ENCODE measurements at places on chromosomes 6 and 20.
A peak's percentile ranks its signal among the peaks of the same experiment; 100 is the strongest.

DNA sequence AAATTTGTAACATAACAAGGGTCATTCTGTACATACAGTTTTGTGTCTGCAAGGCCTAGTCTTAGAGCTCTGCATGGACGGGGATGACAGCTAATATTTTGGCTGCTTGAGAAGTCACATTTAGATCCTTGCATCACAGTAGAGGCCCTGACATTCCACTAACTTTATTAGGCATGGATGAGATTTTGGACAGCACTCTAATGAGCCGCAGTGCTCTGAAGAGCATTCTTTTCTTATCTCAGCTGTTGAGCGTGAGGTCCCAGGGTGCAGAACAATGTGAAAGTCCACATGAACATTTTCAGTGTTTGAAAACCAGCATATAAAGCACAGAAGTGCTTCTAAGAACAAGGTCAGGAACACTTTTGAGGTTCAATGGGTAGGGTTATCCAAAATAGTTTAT is 58.9 kb downstream of the IPCEF1 start:
- no peak for DNase-seq

DNA sequence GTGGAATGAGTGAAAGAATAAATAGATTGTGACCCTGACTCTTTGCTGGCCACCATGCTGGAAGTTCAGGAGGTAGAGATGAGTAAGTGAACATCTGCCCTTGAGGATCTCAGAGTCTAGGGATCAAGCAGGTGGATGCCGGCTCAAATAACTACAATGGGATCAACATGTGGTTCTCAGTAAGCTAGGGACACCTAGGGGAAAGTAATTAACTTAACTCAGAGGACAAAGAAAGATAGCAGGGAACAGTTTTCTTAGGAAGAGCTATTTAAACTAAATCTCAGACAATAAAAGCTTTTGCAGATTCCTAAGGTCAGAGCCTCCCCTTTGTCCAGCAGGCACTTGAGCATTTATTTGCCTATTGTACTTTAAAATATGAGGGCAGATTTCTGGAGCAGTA is 29.1 kb downstream of the SLC13A3 start:
- peak; percentile 78 for DNase-seq

DNA sequence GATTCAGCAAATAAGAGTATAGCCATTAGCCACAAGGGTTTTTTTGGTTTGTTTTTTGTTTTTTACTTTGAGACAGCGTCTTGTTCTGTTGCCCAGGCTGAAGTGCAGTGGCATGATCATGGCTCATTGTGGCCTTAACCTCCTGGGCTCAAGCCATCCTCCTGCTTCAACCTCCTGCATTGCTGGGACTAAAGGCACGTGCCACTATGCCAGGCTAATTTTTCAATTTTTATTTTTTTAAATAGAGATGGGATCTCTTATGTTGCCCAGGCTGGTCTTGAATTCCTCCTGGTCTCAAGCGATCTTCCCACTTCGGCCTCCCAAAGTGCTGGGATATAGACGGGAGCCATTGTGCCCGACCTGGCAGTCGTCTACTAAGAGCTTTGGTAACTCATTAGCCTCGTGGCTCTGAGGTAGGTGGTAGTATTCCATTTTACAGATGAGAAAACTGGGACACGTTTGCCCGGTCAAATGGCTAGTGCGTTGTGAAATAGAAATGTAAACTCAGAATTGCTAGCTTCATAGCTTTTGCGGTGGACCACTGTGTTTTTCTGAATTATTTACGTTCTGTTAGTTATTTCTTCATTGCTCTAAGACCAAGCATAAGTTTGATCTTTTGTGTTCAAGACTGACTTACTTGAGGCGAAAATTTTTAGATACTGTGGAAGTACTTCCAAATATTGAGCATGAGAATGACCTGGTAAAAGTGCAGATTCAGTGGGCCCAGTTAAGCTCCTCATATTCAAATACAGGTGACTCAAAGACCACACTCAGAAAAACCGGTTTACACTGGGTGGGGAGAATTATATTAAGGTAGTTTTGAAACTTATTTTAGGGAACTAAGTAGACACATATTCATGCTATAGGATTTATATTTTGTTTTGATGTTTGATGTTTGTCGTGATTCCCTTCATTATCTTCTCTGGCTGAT is 2.1 kb downstream of the PANK2 start:
- DNase-seq: no peak

GRCh38 chr6:164034602-164035140 is 620.2 kb downstream of the QKI start:
- DNase-seq: no peak

- DNase-seq: no peak
These were observed 30.1 kb upstream of the SCAF8 start for GRCh38 chr6:154703124-154703523.

GRCh38 chr6:105817370-105817769 is 268.8 kb upstream of the PRDM1 start:
- DNase-seq: peak; percentile 28

DNA sequence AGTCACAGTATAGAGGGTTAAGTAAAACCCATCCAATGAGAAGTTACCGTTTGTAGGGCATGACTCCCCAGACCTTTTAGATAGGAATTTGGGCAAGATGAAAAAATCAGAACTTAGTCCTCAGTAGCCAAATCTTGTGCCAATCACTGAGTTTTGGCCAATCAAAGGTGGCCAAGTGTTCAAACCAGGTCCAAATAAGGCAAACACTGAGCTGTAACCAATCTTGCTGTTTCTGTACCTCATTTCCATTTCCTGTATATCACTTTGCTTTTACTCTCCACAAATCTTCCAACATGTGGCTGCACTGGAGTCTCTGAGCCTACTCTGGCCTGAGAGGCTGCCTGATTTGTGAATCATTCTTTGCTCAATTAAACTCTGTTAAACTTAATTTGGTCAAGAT is 81.8 kb upstream of the GPR6 start:
- no peak for DNase-seq

DNA sequence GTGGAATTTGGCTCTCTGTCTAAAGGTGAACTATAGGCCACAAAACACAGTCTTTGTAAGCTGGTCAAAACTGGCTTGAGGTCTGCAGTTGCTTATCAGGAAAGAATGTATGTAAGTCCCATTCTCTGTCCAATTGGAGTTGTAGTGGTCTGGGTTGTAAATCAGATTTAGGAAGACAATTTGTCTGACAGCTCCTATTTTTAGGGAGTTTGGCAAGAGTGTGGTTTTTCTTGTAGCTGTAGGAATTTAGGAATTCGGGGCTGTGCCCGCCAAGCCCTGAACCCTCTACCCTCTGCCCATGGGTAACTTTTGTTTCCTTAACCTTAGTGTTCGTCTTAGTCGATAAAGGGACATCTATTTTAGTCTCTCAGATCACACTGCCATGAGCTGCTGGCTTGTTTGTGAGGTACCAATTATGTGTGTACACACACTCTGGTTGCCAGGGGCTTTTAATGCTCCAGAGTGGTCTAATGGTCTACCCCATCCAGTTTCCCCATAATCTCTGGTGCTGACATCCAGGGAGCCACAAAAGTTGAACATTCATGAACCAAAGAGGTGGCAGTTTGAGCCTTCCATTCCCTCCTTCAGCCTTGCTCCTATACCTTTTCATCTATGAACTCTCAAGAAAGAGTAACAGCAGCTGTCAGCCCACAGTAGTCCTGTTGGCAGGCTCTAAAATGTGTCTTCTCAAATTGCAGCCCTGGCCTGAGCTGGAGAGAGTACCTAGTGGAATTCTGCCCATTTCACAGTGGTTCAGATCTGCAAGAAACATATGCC is 93.0 kb downstream of the ANKRD6 start:
- DNase-seq: no peak

- DNase-seq: no peak
These were observed 212.6 kb downstream of the KIF16B start for GRCh38 chr20:16360668-16361067.

GRCh38 chr6:106918115-106918514 is 56.4 kb downstream of the CD24 start:
- peak; percentile 91 for DNase-seq

- no peak for DNase-seq
These were observed 29.7 kb downstream of the MYB start for GRCh38 chr6:135210632-135211305.

GRCh38 chr6:100449239-100449691 is 15.5 kb downstream of the SIM1 start:
- DNase-seq: no peak

DNA sequence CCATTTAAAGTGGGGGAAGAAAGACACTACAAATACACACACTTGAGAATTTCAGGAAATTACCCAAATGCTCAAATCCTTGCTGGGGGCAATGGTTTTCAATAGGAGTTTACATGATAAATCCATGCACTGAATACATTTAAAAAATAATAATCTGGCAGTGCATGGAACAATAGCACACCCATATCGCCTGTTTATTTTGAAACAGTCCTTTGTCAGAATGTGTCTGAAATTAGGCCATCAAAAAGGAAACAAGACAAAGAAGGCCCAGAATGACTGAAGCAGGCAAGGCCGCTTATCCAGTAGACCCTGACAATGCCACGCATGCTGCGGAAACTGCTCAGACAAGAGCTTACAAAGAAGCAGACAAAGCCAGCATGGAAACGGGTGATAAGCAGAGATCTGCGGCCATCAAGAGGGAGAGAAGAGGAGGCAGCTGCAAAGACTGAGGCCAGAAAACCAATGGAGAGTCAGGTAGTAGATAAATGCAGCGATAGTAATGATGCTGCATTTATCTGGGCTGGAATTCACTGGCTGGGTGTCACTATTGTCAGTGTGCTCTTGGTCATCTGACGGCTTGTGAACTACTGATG is 211.9 kb upstream of the CNR1 start:
- no peak for DNase-seq

DNA sequence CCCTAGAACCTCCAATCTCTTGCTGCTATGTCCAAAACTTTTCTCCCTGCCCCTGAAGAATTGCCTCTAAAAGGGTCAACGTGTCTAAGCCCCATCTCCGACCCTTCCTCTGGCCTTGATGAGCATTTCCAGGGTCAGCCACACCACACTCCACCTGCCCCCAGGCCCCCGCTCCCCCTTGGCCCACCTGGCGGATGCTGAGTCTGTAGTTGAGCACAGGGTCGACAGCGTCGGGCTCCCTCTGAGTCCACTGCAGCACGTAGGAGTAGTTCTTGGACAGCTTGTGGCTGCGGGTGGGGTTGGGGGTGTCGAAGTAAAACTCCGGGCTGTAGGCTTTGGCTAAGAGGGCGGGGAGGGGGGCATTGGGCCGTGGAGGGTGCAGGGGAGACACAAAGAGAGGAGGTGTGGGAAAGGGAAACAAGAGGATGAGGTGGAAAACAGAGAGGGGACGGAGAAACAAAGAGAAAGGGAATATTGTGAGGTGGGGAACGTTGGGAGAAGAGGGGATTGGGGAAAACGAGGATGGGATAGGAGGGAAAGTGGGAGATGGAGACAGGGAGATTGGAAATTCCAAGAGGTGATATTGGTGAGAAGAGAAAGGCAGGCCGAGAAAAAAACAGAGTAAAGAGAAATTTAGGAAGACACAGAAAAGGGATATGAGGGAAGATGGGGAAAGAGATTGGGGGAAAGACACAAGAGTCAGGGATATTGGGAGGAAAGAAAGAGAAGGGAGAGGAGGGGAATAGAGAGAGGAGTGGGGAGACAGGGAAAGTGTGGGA is 50.5 kb downstream of the MDGA1 start:
- DNase-seq: no peak

DNA sequence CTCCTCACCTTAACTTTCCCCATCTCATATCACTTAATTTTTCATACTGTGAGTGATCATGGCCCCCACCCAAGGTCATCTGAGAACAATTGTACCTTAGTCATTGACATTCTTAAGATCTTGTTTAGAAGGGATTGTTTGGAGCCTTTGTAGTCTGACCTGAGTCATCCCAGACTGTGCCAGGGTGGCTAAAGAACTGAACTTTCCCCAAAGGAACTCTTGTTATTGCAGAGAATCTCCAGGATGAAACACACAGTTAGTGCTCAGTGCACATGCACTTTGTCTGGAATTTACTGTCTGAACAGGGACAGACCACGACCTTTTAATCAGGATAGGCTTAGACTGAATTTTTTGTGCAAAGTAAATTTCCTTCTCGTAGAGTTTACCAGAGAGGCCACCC is 112.6 kb upstream of the CCN2 start:
- no peak for DNase-seq

GRCh38 chr6:113564371-113565171 is 292.6 kb upstream of the MARCKS start:
- DNase-seq: peak; percentile 100

DNA sequence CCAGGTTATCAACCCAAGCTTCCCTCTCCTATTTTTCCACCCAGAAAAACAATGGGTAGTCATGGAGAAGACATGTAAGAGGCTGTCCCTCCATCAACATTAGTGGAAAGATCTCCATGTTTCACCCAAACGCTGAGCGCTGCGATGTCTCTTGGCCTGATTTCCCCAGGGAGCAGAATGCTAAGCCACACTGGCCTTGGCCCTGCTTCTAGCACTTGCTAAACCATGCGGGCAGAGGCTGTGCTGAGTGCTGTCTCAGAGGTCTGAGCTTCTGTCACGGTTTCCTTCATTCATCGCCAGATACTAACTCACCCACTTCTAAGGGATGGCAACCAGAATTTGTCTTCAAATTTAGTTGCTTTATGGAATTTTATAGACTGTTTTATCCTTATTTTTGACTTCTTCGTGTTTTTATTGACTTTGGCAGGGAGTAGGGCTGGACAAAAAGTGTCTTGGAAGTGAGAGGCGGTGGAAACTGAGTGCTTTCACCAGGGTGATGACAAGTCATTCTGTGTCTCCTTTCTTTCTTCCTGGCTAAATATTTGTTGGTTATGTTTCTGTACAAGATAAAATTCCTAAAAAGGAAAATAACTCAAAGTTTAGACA is 181.4 kb upstream of the UST start:
- DNase-seq: peak; percentile 17

GRCh38 chr6:72390548-72390947 is 231.3 kb upstream of the KCNQ5 start:
- no peak for DNase-seq

GRCh38 chr6:129317931-129318820 is 391.8 kb downstream of the ARHGAP18 start:
- peak; percentile 20 for DNase-seq

DNA sequence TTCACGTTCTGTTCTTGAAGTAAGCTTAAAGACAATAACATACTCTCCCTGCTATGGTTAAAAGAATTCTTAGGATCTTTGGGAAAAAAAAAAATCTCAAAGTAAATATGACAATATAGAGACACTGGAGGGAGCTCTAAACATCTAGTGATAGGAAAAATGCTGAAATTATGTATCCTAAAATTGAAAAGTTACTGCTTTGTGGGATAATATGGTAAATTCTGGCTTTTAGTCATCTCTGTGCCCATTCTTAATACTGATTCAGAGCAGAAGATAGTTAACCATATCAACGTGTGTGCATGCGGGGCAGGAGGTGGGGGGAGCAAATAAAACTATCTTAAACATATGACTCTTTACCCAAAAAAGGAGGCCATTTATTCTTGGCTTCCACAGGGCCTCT is 165.4 kb downstream of the GMPR start:
- no peak for DNase-seq

- no peak for DNase-seq
These were observed 198.8 kb upstream of the OPRM1 start for GRCh38 chr6:153840039-153840850.

- DNase-seq: peak; percentile 82
These were observed 838 bp downstream of the TNFAIP3 start for GRCh38 chr6:137867685-137868509.

GRCh38 chr20:44209686-44210405 is 725 bp downstream of the OSER1 start:
- DNase-seq: peak; percentile 41

- no peak for DNase-seq
These were observed 120.2 kb upstream of the MAP3K4 start for GRCh38 chr6:160871320-160871719.

GRCh38 chr20:46835418-46835817 is 59.2 kb upstream of the EYA2 start:
- DNase-seq: no peak

GRCh38 chr6:70343313-70343712 is 40.4 kb upstream of the COL9A1 start:
- DNase-seq: no peak

- peak; percentile 95 for DNase-seq
These were observed 111.2 kb upstream of the BEND6 start for GRCh38 chr6:56843476-56844349.

All from NCI-H82 (cell line).